ENCODE measurements at places on chromosomes 4 and X.

DNA sequence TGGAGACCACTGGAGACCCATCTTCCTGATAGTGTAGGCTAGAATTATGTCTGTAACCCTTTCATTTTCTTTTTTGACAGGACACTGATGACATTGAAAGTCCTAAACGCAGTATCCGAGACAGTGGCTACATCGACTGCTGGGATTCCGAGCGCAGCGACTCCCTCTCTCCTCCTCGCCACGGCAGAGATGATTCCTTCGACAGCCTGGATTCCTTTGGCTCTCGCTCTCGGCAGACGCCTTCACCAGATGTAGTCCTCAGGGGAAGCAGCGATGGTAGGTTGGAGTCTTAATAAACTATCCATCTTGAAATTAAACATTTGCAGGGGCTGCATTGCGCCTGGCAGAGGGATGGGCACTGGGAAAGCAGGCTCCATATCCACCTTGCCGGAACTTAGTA lies 75.4 kb downstream of the LIMCH1 start:
- DNase-seq, result no peak

DNA sequence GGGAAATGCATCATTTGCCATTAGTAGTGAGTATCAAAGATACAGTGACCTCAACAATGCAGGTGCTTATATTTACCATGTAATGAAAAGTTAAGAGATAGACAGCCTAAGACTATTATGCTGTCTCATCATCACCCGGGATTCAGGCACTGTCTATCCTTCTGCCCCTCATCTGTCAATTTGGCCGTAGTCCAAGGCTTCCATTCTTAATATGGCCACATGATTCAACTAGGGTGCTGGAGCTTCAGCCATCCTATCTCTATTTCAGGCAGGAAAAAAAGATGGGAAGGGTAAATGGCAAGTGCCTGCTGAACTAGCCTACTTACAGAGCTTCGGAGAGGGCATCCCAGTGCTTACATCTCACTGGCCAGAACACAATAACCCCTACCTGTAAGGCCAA lies 196.7 kb upstream of the LNX1 start:
- no peak for DNase-seq

GRCh38 chr4:25474690-25475089 lies 97.6 kb downstream of the ANAPC4 start:
- DNase-seq, result no peak

GRCh38 chrX:124984140-124984813 lies 335.4 kb upstream of the TEX13C start:
- no peak for DNase-seq

DNA sequence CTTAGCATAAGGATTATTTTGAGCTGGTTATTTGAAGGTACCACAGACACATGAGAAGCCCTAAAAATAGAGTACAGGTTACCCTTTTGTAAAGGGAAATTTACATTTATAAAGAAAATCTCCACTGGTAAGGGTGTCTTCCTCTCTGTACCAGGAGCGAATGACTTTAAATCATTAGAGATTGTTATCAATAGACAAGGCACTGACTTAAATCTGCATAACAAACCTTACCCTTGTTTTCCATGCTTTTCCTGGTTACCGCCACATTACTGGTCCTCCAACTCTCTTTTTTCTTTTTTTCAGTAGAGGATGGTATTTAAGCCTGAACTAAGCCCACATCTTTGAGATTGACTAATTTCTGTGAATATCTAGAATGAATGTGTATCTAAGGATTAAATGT lies 129.8 kb downstream of the SLC7A11 start:
- DNase-seq, result no peak

DNA sequence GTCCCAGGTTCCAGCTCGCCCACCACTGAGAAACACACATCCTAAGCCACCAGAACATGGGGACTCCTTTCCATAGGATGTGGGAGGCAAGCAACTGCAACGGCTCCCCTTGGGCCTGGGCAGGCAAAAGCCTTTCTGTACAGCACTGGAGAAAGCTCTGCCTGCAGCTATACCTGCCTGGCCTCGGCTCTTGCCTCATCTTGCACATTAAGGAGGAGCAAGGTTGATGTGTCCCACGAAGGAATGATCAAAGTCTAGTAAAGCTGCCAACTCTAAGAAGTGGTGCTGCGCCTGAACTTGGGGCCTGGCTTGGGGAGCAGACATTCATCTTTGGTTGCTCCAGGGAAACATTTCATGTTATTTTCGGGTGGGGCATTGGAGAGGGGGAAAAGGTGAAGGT lies 19.6 kb downstream of the CCNG2 start:
- no peak for DNase-seq

DNA sequence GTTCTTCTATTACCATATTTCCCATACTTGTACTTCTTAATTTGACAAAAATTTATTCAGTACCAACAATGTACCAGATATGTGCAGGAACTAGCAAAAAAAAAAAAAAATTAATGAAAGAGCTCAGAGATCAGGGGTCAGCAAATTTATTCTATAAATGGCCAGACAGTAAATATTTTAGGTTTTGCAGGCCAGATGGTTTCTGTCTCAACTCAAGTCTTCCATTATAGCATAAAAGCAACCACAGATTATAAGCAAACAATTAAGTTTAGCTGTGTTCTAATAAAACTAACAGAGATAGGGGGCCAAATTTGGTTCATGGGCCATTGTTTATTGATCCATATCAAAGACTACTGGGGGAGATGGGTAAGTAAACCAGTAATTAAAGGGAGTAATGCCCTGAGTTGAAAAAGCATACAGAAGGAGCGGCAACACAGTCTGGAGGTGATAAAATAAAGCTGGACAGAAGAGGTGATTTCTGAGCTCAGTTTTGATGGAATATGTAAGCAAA lies 19.3 kb downstream of the NEK1 start:
- DNase-seq, result no peak

Measured in central memory CD4-positive, alpha-beta T cell (primary cell).